ENCODE measurements at places on chromosomes 7 and 10.

DNA sequence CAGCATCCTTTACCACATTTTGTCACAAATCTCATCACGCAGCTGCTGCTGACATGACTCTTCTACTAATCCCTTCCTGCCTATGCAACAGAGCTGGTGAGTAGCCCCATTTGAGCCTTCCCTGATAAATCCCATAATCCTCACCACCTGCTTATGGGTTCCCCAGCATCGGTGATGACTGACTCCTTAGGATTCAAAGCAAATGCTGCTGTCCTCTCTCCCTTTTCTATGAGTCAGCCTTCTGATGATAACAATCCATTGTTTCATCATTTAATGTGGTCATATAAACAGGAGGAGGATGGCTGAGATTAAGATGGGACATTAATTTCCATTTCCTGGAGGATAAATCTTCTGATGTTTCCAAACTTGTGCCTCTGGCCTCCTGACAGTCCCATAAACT lies 73.4 kb downstream of the SORCS1 start:
- DNase-seq: no peak

DNA sequence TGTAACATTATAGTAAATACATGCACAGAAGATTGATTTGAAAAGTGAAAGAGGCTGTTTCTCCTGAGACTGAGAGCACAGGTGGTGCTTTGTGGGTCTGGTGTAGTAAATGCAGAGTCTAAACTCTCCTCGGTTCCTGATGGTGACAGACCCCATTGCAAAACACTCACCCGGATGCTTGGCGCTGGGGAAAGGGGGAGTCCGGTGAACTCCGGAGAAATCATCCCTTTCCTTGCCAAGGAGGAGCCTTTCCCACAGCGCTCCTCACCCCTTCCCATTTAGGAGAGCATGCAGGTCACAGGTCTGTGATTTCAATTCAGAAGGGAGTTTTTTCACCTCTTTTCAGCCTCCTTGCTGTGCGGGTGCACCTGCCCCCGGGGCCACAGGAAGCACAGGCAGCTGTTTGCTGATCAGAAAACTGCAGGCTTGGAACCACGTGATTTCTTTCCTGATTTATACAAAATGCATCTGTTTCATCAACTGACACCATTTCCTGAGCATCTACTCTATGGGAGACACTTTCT lies 75.6 kb upstream of the LYZL2 start:
- no peak for DNase-seq

GRCh38 chr7:55189146-55189766 lies 170.4 kb downstream of the EGFR start:
- DNase-seq: no peak

GRCh38 chr7:141974831-141975230 lies 1.3 kb upstream of the TAS2R38 start:
- DNase-seq: no peak

All from stimulated activated CD8-positive, alpha-beta memory T cell treated with anti-CD3 and anti-CD28 coated beads, Interleukin-7, amount 100 ng/mL, for 1 hour (primary cell).